Left lung (tissue), 14 donors: ENCODE measurements at places on chromosomes 4 and X. TPM values are rescaled to one million over a fixed set of nuclear protein-coding genes. Genes with fewer than 3 reads are reported as not detected.

DNA sequence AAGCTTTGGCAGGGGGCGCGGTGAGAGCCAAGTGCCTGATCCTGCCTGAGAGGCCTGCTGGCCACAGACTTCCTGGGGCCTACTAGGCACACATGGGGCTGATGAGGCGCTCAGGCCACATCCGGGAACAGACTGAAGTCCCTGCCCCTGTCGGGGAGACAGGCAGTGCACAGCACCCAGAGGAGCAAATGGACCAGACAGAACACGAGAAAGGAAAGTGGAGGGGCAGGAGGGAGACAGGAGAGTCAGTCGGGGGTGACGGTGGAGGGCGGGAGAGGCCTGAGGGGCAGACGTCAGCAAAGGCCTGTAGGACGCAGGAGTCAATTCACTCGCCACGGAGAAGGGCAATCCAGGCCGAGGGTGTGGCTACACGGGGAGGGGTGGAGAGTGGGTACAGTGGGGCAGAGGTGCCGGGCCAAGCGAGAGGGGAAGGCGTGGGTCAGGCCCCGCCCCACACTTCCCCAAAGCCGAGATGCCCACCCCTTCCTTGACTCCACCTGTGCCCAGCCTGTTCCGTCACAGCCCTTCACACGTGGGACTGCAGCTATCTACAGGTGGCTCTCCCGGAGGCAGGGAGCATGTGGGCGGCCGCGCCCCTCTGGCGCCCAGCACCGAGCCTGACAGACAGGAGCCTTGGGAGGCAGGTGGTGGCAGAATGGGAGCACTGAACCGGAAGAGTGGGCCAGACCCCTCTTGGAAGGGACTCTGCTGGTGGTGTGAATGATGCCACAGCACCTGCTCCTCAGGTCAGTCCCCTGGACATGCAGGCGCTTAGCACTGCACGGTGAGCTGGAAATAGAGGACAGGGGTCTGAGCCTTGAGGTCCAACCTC is 20.5 kb downstream of the NOP14 start:
- H3K27me3 ChIP-seq = no peaks in the 10 kb centered on the region
- no peak for DNase-seq
- peaks cover 3% of the 10 kb centered on the region for H3K4me1 ChIP-seq
- no peak overlapping the region for H3K4me3 ChIP-seq

Gene PDGFRA
- total RNA-seq = 50.3 TPM

Gene SMIM10L2A
- 2.4 TPM for total RNA-seq

GRCh38 chr4:124427095-124427767 is 285.3 kb downstream of the ANKRD50 start:
- no peak for DNase-seq
- no peaks in the 10 kb centered on the region for H3K36me3 ChIP-seq
- no peaks in the 10 kb centered on the region for H3K27me3 ChIP-seq
- no peak overlapping the region for H3K27ac ChIP-seq

DNA sequence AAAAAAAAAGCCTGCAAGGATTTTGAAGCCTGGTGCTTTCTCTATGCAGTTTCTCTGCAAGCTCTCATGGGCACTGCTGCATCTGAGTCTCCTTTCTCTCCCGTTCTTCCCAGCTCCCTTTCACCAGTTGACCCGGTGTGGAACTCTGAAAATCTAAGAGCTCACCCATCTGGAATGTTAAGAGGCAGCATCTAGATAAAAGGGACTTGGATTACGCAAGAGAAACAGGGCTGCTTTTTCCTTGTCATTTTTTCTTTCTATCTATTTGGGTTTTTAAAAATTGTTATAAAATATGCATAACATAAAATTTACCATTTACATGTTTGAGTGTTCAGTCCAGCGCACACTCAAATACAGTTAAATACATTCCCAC is 95.2 kb upstream of the RPS6KA3 start:
- no peaks in the 10 kb centered on the region for H3K27me3 ChIP-seq
- H3K36me3 ChIP-seq = no peaks in the 10 kb centered on the region
- DNase-seq = no peak
- H3K4me3 ChIP-seq = no peak overlapping the region
- no peaks in the 10 kb centered on the region for H3K4me1 ChIP-seq

GRCh38 chr4:166675411-166675810 is 558.9 kb downstream of the SPOCK3 start:
- H3K27me3 ChIP-seq = no peaks in the 10 kb centered on the region
- no peaks in the 10 kb centered on the region for H3K36me3 ChIP-seq
- DNase-seq = no peak
- H3K4me1 ChIP-seq = no peaks in the 10 kb centered on the region
- H3K27ac ChIP-seq = no peak overlapping the region

GRCh38 chr4:48242511-48243195 is 27.0 kb downstream of the TEC start:
- H3K4me3 ChIP-seq = no peak overlapping the region
- no peaks in the 10 kb centered on the region for H3K36me3 ChIP-seq
- H3K27me3 ChIP-seq = no peaks in the 10 kb centered on the region
- no peak for DNase-seq

GRCh38 chr4:98293104-98293887 is 32.1 kb downstream of the RAP1GDS1 start:
- H3K27ac ChIP-seq = no peak overlapping the region
- peaks cover 6% of the 10 kb centered on the region for H3K4me1 ChIP-seq
- no peaks in the 10 kb centered on the region for H3K27me3 ChIP-seq
- H3K36me3 ChIP-seq = peaks cover 16% of the 10 kb centered on the region
- no peak overlapping the region for H3K4me3 ChIP-seq
- DNase-seq = no peak

GRCh38 chrX:7110821-7111276 is 36.7 kb upstream of the STS start:
- no peaks in the 10 kb centered on the region for H3K27me3 ChIP-seq
- no peak overlapping the region for H3K27ac ChIP-seq
- DNase-seq = no peak
- H3K4me1 ChIP-seq = peaks cover 15% of the 10 kb centered on the region
- H3K36me3 ChIP-seq = no peaks in the 10 kb centered on the region

Gene GPR82
- total RNA-seq = 0.37 TPM

- H3K4me3 ChIP-seq = no peak overlapping the region
- no peak overlapping the region for H3K27ac ChIP-seq
- no peak for DNase-seq
These were observed 6.6 kb downstream of the GPRIN3 start for GRCh38 chr4:89301003-89301402.

Gene PPP4R3C
- not detected for total RNA-seq

DNA sequence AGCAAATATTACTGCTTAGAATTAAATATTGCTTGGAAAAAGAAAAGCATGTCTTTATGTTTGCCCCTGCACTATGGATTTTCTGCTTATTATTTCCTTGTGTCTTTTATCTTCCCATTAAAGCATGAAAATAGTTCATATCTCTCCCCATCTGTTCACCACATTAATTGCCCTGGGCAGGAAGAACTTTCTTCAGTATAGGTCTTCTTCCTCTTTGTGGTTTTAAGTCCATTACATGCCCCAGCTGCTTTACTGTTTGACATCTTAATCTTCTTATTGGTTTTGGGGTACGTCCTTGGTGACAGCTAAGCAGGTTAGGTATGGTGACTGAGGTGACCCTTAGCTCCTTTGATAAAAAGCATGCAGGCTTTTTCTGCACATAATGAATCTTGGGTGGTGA is 157.3 kb downstream of the AASDH start:
- no peaks in the 10 kb centered on the region for H3K36me3 ChIP-seq
- H3K27me3 ChIP-seq = no peaks in the 10 kb centered on the region
- H3K4me1 ChIP-seq = no peaks in the 10 kb centered on the region
- no peak for DNase-seq
- H3K27ac ChIP-seq = no peak overlapping the region
